ENCODE measurements at places on chromosomes 3 and 15. TPM values are rescaled to one million over a fixed set of nuclear protein-coding genes. Genes with fewer than 3 reads are reported as not detected.

DNA sequence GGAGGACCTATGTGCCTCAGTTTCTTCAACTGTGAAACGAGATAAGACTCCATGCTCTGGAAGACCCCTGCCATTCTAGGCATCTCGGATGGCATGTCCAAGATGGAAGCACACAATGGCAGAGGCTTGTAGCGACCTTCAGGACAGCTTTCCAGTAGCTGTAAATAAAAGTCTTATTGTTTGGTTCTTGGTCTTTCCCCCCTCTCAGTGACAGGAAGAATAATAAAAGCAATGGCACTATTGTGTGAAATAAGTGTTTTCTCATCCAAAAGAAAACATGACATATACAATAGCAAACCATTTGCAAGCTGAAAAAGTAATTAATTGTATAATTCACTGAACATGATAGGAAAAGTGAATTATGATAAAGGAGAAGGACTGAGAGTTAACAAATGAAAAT lies 32.5 kb upstream of the CD47 start:
- DNase-seq, result no peak

- no peak for DNase-seq
These were observed 15.6 kb upstream of the CCDC54 start for GRCh38 chr3:107361633-107362032.

DNA sequence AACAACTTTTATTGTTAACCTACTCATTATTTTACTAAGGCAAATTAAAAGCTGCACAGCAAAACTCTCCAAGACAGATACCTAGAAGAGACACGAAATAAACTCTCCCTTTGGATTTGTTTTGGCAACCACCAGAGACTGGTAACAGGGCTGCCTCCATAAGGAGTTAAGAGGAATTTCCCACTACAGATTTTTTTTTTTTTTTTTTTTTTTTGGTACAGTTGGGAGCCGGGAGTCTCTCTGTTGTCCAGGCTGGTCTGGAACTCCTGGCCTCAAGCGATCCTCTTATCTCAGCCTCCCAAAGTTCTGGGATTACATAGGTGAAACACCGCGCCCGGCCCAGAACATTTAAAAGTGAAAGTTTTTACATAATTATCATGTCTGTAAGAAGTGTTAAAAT lies 73.6 kb upstream of the VGLL4 start:
- peak; percentile 45 for DNase-seq

GRCh38 chr3:147396712-147397046 lies 9.7 kb downstream of the ZIC4 start:
- DNase-seq, result no peak

- DNase-seq, result no peak
These were observed 10.5 kb upstream of the PIK3CB start for GRCh38 chr3:138845181-138845601.

The GDPGP1 gene
- 3.4 TPM for total RNA-seq

The TMEM115 gene
- 31.9 TPM for total RNA-seq

The CCR9 gene
- not detected for total RNA-seq

The SMARCC1 gene
- 59.1 TPM for total RNA-seq

The CGNL1 gene
- total RNA-seq, result not detected

Data from MCF 10A (cell line).